ENCODE measurements at places on chromosomes 7 and 10.

DNA sequence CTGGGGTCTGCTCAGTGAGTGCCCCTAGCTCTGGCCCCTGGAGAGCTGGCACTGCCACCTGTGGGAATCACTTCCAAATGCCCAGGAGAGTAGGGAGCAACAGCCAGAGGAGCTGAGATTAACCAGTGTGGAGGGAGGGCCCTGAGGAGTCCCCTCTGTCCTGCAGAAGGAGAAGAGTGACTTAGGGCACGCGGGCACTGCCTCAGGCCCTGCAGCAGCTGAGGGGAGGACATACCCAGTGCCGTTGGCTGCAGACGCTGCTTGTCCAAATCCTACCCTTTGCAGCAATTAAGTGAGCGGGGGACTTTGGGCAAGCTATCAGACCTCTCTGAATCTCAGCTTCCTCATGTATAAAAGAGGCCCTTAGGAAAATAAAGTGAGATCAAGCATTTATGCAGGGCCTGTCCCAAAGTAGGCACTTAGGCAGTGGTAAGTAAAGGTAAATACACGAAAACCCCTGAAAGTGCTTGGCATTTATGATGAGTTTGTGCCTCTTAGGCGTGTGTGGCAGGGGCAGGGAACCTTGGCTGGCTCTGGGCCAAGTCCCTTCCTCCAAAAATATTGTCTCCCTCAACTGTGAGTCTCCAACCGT lies 16.9 kb downstream of the PRF1 start:
- no peak for DNase-seq

- no peak for DNase-seq
These were observed 82.2 kb upstream of the GPR22 start for GRCh38 chr7:107387573-107388219.

- DNase-seq: no peak
These were observed 88.9 kb downstream of the C1GALT1 start for GRCh38 chr7:7271094-7271874.

- no peak for DNase-seq
These were observed 35.8 kb downstream of the SLC26A4 start for GRCh38 chr7:107696330-107696946.

DNA sequence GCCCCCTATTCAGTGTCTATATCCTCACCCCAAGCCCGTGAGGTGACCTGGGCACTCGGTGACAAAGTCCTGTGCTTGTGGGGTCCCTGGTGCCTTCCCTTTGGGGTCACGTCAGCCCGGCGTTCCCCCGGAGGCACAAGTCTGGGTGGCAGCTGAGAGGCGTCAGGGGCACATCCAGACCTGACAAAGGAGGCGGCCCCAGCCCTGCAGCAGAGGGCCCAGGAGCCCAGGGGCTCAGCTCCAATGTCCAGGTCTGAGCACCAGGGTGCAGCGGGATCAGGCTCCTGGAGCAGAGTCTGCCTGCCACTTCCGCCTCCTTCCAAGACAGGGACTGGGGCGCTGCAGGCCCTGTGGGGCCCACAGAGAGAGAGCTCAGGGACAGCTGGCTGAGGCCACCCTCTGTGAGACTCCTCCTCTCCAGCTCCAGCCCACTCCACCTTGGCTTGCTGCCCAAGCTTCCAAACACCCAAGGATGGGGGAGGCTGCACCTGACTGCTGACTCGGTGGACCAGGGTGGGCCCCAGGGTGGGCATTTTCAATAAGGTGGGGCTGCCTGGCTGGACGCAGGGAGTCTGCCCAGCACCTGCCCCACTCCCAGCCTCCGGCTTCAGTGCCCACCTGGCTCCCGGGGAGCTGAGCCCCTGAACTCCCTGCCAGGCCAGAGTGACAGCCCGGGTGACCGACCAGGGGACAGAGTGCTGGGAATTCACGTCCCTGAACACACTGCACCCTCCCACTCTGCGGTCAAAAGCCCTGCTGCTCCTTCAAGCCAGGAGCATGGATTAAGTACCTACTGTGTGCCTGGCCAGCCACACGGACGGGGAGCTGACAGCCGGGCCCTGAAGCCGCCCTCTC lies 1.0 kb upstream of the KNDC1 start:
- no peak for DNase-seq

- DNase-seq: no peak
These were observed 64.3 kb upstream of the MDFIC start for GRCh38 chr7:114857605-114858004.

- DNase-seq: no peak
These were observed 870 bp downstream of the GNA12 start for GRCh38 chr7:2843191-2843685.

GRCh38 chr10:24481241-24481640 lies 242.4 kb downstream of the ARHGAP21 start:
- no peak for DNase-seq

GRCh38 chr7:44062903-44063295 lies 2.5 kb downstream of the PGAM2 start:
- no peak for DNase-seq

DNA sequence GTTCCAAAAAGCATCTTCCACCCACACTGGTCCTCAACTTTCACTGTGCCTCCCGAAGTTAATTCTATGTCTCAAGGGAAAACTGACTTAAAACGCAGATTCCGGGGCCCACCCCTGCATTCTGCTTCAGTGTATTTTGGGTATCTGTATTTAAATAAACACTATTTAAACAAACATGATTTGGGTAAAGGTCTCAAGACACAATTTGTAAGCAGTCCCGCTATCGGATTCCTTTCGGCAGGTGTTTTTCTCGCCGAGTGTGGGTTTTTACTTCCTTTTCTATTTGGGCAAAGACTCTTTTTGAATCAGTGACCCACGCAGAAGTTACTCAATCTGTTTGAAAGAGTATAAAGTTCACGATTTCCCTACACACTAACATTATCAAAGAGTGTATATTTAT lies 1.2 kb downstream of the PDIA4 start:
- no peak for DNase-seq

- peak; percentile 4 for DNase-seq
These were observed 86.8 kb downstream of the SORBS1 start for GRCh38 chr10:95474228-95475002.

GRCh38 chr10:51832652-51833383 lies 133.4 kb upstream of the CSTF2T start:
- DNase-seq: peak; percentile 21
